ENCODE measurements at places on chromosomes 16 and 17.

- no peak for DNase-seq
Measured at GRCh38 chr17:1343554-1343953, 56.5 kb downstream of the YWHAE start.

DNA sequence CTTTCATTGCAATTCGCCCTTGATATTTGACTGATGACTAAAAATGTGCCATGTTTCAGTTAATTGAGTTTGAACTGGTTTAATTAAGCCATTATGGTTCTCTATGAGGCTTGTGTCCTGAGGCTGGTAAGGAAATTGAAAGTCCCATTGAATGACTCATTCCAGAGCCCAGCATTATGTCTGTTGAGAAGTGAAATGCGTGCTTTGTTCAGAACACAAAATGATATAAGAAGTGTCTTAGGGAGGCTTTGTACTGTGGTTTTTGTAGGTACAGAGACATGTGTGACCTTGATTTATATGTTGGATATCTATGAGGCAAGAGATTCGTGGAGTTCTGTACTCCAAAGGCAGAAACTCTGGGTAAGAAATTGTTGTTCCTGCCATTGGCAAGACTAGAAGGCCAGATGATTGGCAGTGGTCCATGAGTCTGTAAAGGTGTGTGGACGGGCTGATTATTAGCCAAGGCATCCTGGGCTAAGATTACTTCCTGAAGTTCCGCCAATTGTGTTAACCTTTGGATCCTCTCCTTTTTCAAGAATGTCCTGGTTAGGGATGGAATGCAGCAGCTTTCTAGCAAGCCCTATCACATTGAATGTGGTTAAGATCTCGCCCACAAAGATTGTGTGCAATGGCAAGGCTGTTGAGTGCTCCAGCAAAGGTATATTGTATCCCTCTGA is 103.7 kb downstream of the NPIPB5 start:
- DNase-seq: no peak

GRCh38 chr17:70132505-70132904 is 36.8 kb upstream of the KCNJ2 start:
- DNase-seq: no peak

DNA sequence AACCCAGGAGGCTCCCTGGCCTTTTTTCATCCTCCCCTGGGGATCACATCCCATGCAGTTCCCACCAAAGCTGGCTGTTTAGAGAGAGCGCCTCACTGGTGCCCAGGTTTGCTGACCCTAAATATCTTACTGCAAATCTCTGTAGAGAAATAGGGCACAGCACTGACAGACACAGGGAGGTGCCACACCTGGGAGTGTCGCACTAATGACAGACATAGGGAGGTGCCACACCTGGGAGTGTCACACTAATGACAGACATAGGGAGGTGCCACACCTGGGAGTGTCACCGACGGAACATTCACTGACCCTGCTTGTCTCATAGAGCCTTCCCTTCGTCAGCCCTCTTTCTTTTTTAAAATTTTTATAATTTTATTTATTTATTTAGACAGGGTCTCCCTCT is 25.6 kb downstream of the UNK start:
- no peak for DNase-seq

DNA sequence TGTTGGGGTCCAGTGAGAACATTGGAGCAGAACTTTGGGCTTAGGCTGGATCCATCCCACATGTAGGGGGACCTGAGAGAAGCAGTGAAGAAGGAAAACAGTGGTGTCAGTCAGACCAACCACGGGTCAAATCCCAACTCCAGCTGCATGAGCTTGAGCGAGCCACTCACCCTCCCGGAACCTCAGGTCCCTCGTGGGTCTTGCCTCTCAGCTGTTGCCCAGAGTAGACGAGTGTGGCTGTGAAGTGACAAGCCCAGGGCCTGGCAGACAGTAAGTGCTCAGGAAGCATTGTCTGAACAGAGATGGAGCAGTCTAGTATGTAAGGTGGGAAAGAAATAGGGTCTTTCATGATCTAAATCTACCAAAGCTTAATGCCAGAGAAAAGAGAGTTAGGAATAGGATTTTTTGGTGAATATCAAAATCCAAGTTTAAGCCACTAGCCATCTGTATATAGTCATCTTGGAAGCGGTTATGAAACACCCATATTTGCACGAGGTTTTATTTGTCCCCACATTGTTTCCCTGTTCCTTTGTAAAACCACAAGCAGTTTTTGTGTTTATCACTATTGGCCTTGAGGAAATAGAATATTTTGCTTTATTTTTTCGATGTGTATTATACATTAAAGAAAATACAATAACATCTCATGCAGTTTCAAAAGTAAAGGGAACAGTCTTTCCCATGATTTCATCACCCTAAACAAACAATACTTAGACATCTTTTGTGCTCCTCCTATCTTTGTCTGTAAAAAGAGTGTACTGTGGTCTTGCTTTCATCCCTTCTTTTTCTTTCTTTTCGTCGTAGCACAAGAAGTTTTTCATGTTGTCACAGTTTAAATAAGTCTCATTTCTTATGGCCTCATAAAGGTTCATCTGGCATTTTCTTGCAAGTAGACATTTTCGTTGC is 112.0 kb downstream of the CLEC16A start:
- no peak for DNase-seq

- DNase-seq: no peak
Measured at GRCh38 chr17:77313831-77314230, 173.1 kb downstream of the SEC14L1 start.

GRCh38 chr17:47274319-47275069 is 20.9 kb downstream of the ITGB3 start:
- no peak for DNase-seq

DNA sequence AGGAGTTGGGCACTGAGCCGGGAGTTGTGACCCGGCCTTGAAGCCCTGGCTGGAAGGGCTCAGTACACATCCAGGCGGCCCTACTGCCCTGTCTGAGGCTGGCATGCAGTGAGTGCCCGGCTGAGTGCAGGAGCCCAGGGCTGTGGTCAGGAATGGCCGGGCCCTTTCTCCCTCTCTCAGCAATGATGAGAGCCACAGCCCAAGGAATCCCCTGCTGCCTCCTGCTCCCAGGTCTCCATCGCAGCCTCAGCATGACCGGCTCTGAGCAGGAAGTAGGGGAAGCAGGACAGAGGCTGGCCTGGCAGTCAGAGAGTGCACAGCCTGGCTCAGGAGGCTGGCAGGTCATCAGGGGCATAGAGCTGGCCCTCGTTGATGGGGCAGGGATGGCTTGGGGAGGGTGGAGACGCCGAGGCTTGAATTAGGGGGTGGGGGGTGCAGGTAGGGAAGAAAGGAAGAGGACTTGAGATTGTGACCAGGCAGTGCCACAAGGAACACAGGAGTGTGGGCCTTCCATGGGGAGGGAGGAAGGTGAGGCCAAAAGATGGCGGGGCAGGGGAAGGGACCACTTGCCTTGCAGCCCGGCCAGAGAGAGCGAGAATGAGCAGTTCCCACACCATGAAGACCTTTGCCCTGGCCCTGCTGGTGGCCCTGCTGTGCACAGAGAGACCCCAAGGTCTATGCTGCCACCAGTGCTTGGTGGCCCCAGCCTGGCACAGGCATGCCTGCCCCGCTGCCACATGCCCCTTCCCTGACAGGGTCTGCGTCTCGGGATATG is 32.1 kb upstream of the KRT17 start:
- DNase-seq: no peak

GRCh38 chr16:17204644-17205043 is 266.1 kb downstream of the XYLT1 start:
- no peak for DNase-seq

GRCh38 chr17:7704601-7705268 is at the start of gene EFNB3:
TSS of gene EFNB3 (plus strand) at chr17:7705202. CDS start at chr17:7705599, 397 bp downstream.
- no peak for DNase-seq

- no peak for DNase-seq
Measured at GRCh38 chr16:75745242-75745641, 19.0 kb upstream of the CPHXL start.

- DNase-seq: no peak
Measured at GRCh38 chr16:68231384-68232136, 4.4 kb downstream of the ESRP2 start.

DNA sequence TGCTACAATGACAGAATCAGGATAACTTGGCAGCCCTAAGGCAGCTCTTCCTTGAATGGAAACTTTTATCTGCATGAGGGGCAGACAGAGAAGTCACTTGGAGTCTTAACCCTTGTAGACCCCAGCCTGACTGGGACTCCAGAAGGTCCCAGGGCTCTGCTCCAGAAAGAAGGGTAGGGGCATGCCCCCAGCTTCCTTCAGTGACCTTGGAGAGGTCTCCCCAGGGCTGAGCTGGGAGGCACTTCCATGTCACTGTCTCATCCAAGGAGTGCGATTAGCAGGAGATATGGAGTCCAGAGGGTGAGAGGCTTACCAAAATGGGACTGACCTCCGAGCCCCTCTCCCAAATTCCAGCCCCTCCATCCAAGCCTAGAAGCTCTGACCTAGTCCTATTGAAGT is 3.4 kb upstream of the NLRC5 start:
- no peak for DNase-seq

- no peak for DNase-seq
Measured at GRCh38 chr17:16924696-16925440, 47.0 kb downstream of the TNFRSF13B start.

Measured in NCI-H1417 treated with DMSO at 0.1 percent for 48 hours (cell line).